ENCODE measurements at places on chromosomes 4 and X. TPM values are rescaled to one million over a fixed set of nuclear protein-coding genes. Genes with fewer than 3 reads are reported as not detected.

The FAT4 gene
- 19.5 TPM for total RNA-seq

DNA sequence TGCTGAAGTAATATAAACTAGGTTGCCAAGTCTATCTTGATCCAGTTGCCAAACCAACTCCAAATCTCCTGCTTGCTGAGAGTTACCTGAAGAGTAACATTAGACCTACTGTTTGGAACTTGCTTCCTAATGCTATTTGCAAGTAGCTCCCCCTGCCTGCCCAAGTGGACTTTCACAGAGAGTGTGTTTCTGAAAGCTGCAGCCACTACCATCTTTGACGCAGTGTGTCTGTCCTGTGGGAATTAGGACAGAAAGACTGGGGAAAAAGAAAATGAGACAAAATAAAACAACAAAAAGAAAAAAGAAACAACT is 195.0 kb upstream of the HS3ST1 start:
- DNase-seq: no peak

- DNase-seq: no peak
Observed at GRCh38 chr4:42588909-42589308, 68.0 kb downstream of the ATP8A1 start.

DNA sequence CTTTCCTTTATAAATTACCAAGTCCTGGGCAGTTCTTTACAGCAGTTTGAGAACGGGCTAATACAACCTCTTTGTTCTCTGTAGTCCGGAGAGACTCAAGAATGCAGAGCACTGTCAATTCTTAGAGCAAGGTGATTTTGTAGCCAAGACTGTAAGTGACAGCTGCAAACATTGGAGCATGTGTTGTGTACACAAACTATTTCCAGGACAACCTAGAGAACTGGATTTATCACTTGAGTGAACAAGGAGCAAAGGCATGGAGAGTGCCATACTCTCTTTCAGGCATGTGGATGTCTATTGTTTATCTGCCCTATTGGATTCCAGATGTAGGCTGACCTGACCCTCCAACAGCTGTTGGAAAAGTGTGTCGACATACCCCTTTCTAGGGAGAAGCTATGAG is 153.9 kb downstream of the SPANXN3 start:
- DNase-seq: no peak

The ADAMTS3 gene
- 3.1 TPM for total RNA-seq

- DNase-seq: no peak
Observed at GRCh38 chr4:47914926-47915237, 499 bp upstream of the NFXL1 start.

All from left lung (tissue), 14 donors.